ENCODE measurements at places on chromosomes 1 and 21.

- DNase-seq: no peak
Measured at GRCh38 chr21:45184869-45185268, 102.8 kb downstream of the POFUT2 start.

DNA sequence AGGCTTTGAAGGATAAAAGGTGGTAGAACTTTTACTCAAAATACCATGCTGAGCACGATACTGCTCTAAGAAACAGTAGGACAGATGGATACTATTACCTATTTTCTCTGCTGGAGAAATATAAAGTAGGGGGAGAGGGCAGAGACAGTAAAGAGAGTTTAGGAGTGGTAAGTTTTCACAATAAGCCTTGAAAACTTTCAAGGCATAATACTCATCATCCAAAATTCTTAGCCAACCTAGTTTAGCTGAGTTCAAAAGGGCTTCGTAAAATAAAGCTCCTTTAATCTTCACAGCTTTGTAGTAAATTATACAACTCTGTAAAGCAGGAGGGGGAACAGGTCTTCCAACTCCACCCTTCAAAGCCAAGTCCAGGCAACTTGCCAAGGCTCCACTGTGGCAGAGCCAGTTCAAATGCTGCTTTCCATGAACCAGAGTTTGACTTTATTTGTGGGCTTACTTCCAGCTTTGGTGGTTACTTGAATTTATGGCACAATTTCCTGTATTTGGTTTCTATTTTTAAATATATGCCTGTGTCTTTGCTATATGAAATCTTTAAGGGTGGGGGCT, 15.5 kb downstream of the TEX38 start:
- DNase-seq: no peak

DNA sequence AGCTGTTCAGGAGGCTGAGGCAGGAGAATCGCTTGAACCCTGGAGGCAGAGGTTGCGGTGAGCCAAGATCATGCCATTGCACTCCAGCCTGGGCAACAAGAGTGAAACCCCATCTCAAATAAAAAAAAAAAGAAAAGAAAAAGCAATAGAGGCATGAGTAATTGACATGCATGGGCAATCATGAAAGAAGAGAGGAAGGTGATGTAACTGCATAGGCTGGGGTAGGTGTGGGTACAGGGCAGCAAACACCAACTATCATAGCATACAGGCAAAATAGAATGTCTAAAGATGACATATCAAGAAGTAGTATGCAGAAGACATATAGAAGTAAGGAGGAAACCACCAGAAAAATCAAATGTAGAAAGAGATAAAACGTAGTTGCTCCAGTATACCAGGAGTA, 19.0 kb upstream of the MGST3 start:
- DNase-seq: no peak

DNA sequence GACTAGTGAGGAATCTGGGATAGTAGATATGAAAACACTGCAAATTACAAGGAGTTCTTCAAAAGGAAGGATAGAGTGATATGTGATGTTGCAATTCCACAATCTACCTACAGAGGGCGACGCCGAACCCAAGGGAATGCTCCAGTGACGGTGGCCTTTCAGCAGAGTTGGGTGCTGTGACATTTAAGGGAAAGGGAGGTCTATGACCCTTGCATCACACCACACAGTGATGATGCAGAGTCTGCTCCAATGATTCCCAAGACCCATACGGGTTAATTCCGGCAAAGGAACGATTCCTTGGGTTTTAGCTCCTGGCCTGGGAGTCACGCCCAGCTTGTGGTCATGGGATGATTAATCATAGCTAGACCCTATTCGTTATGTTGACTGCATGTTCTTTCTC, 123.0 kb upstream of the IGSF21 start:
- no peak for DNase-seq

DNA sequence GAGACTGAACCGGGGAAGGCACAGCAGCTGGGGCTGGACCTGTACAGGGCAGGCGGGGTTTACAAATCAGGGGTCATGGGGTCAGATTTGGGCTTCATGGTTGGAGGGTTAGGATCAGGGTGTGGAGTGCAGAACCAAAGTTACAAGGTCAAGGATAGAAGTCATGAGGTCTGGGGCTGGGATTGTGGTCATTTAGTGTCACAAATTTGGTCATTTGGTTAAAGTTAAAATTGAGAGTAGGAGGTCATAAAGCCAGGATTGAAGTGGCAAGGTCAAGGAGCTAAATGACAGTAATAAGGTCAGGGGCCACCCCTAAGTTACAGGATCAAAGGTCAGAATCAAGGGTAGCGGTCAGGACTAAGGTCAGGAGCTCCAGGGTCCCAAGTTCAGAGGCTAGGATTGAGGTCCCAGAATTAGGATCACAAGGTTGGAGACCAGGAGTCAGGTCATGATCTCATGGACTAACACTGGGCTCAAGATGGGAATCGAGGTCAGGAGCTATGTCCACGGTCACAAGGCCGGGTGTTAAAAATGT, 20.4 kb downstream of the SERINC2 start:
- no peak for DNase-seq

- DNase-seq: peak; percentile 73
Measured at GRCh38 chr1:9721606-9722377, 70.3 kb downstream of the PIK3CD start.

- no peak for DNase-seq
Measured at GRCh38 chr21:42223826-42224575, 5.1 kb downstream of the ABCG1 start.

DNA sequence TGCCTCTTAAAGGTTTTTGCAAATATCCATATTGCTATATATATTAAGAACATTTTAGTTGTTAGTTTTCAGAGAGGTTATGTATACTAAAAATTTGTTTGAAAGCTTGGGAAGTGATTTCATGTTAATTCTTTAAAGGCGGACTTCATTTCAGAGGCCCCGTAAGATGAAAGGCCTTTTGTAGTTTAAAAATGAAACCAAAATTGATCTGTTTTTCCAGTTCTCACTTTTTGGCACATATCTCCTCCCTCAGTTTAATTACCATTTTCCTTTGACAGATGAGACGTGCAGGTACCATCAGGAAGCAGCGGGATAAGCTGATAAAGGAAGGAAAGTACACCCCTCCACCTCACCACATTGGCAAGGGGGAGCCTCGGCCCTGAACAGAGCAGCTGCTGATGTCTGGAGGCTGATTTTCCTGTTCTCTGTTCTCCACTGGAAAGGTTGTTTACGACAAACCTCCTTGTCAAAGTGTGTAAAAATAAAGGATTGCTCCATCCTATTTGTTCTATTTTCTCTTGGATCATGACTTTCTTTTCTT, 8.0 kb downstream of the NDUFS5 start:
- DNase-seq: no peak

DNA sequence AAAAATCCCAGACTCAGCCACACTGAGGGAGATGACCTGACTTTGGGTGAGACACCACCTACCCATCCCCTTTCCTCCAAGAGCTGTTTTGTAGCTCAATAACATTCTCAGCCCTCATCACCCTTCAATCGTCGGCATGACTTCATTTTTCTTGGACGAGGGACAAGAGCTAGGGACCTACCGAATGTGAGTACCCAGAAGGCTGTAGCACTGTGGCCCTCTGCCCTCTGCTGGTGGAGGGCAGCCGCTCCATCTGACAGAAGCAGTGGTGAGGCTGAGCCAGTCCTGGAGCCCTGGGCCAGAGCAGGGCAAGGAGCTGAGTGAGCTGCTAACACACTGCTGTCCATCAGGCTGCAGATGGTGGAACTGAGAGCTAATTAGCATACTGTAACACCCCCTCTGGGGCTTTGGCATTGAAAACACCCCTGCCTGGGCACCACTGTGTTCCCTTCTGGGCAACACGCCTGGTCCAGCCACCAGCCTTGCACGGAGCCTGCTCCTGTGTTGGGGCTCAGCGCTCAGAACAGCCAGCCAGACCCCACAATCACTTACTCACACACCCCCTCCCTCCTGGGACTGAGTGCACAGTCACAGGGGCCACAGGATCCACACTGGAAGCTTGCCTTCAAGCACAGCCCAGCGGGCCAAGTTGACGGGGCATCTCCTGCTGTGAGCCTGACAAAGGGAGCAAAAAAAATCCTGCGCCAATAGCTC, 18.3 kb upstream of the ALPL start:
- DNase-seq: no peak

DNA sequence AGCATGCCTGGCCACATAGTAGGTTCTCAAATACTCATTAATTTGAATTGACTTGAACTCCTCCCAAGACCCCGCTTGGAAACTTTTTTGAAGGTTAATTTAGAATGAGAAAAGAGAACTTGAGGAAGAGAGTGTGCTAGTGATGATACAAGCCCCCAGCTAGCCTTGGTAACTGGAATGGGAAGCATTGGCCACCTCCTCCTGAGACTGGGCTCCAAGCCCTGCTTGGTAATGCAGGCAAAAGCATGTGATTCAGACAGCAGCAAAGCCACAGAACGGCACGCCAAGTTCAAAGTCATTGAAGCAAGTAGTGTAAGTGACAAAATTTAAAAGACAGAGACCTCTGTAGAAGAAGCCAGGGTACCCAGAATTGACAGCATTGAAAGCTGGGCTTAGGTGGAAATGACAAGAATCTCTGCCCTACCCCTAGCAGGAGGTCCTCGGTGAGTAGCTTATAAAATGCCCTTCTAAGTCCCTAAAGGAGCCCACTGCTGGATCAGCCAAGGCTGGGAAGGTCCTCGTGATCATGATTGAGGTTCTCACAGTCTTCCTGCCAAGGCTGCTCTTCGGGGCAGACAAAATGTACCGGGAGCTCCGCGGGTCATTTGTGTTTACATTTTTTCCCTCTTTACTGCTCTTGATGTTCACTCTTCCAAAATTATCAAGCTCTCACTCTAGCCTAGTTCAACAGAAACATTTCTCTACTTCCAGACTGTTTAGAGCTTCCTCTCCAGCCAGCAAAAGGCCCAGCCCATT, 99.4 kb downstream of the TSEN15 start:
- DNase-seq: no peak

- DNase-seq: no peak
Measured at GRCh38 chr1:6167391-6168303, 12.5 kb downstream of the CHD5 start.

DNA sequence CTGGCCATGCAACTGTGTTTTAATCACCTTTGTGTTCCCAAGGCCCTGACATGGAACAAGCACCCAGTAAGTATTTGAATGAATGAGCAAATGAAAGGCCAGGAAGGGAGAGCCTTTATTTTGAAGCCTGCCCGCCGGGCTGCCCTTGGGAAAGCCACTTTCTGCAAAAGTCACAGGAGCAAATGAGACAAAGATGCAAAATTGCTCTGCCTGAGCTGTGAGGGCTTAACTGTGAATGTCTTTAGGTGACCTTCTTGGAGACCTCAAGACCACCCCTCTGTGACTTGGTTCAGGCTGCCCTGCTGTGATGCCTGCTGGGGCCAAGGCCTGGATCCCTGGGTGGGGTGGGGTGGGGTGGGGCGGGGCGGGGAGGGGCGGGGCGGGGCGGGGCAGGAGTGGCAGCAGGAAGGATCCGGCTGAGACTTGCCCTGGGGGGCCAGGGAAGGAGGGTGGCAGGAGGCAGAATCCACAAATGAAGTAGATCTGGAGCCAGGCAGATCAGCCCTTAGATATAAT, 54.0 kb downstream of the RUNX3 start:
- no peak for DNase-seq

GRCh38 chr1:231395076-231395997, 26.8 kb downstream of the EGLN1 start:
- no peak for DNase-seq

GRCh38 chr1:159974350-159974965, 20.4 kb upstream of the SLAMF9 start:
- no peak for DNase-seq

DNA sequence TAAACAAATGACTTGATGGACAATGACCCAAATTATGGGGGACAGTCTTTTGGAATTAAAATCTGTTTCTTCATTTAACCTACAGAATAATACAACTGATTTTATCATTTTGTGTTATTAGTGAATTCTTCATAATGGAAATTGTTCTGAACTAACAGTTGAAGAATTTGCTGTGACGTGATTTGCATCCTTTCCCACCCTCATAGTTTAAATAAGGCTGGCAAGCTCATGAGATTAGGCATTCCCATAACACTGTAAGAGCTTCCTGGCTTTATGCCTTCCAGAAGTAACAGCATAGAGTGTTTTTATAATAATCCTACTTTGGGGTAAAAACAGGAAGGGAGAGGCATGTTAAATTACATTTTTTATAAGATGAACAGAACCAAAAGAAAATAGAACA, 95.7 kb downstream of the ATP6V1G3 start:
- DNase-seq: no peak

DNA sequence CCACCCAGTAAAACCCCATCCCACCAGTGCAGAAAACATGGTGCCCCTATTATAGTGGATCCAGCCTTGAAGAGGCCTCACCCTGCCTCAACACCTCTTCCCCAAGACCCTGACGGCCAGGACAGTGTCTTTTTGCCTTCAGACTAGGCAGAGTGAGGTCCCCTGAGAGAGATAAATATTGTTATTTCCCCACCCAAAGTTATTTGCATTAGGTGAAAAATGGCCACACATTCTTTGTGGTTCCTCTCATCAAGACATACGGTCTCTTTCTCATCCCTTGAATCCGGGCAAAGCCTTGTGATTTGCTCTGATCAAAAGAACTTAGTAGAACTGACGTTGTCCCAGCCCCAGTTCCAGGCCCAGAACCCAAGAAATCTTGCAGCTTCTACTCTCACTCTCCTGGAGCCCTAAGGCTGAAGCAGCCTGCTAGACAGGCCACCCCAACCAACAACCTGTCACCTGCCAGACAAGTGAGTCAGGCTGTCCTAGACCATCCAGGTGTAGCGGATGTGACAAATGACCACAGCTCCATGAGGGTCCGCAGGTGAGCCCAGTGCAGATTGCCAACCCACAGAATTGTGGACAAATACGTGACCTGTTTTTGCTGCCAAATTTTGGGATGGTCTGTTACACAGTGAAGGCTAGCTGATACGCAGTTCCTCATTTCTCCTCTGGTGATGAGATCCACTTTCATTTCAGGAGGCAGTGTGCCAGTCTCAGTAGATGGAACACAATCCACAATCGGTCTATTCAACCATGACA, 8.1 kb upstream of the SSU72 start:
- DNase-seq: no peak

DNA sequence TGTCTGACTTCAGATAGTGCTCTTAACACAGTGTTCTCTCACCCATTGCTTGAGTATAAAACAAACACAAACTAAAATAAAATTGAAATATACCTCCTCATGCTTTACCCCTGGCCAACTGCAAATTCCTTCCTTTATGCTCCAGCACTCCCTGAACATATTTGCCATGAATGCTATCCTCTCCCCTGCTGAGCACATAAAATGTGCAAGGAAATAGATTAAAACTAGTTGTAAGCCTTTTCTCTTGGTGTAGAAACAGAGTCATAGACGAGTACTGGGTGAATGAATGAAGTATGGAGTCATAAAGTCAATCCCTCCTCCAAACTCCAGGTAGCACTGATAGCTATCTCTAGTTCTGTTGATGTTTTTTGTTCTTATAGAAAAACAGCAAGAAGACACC, 2.6 kb downstream of the GPR161 start:
- DNase-seq: no peak
